NCI-H1436 (cell line): ENCODE measurements at places on chromosomes 12 and 14.

- DNase-seq = peak; percentile 92
Measured at GRCh38 chr12:77746096-77746495, 84.6 kb upstream of the NAV3 start.

- DNase-seq = no peak
Measured at GRCh38 chr14:71331403-71331802, 424.1 kb downstream of the PCNX1 start.

- DNase-seq = no peak
Measured at GRCh38 chr12:21991526-21991925, 50.3 kb upstream of the ABCC9 start.

DNA sequence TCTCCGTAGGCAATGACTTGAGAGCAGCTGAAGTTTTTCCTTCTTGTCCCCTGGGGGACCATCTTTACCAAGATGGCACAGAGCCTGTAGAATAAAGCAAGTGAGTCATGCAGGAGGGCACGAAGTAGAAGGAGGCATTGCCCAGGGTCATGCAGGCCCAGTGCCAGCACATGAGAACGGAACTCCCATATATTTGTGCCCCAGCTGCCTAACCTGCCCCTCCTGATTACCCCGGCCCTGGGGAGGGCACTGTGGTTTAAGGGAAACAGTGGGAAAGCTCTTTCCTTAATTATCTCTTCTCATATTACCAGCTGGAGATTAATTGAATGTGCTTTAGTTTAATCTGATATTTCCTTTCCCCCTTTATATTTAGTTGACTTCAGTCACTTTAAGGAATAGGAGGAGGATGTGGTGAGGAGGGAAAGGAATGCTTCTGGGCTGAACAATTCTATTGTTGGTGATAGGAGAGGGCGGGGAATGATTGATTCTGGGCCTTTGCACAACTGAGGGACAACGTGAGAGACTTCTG, 51.9 kb downstream of the RASSF8 start:
- no peak for DNase-seq

DNA sequence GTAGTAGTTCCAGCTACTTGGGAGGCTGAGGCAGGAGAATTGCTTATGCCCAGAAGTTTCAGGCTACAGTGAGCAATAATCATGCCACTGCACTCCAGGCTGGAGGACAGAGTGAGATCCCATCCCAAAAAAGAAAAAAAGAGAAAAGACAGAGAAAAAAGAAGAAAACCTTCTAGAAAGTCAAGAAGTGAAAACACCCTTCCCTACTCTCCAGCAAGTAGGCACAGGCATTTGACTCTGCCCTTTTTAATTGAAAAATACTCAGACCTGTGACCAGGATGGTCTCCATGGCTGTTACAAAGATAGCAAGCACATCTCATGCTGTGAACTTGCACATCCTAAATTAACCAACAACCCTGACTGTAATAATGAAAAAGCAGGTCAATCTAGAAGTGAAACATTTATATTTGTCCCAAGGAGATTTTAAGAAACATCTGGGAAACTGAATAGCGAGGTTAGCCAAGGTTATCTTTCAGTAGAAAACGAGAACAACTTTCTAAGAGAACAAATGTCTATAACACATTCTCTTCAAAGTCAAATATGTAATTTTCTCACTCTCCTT, 2.0 kb downstream of the TMTC1 start:
- no peak for DNase-seq

GRCh38 chr14:84087986-84088531, 1441.9 kb upstream of the FLRT2 start:
- no peak for DNase-seq

DNA sequence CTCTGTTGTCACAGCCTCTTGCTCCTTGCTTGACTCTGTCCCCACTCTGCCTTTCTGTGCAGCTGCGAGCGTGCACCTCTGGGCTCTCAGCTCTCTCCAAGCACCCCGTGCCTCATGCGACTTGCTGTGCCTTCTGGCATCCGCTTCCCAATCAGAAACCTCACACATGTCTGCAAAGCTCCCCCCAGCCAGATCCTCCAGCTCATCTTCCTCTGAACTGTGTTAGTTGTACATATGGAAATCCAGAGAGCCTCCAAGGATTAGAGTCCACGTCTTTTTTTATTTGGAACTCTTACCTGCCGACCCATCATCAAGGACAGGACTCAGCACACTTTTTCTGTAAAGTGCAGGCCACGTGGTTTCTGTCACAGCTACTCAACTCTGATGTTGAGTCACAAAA, 70.5 kb downstream of the ANO2 start:
- no peak for DNase-seq

DNA sequence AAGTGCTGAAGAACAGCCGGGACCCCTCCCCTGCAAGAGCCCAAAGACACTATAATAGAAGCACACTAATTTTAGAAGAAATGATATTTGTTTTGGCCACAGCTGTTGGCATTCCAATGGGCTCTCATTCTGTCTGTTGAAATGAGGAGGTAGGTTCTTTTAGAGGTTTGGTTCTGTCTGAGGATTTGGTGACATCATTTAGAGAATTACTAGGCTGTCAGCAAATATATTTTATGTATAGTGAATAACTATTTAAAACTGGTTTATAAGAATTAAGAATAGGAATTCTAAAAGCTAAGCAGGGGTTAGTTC, 200.7 kb upstream of the SLC38A2 start:
- no peak for DNase-seq

- no peak for DNase-seq
Measured at GRCh38 chr12:60981473-60981872, 1278.7 kb upstream of the USP15 start.

DNA sequence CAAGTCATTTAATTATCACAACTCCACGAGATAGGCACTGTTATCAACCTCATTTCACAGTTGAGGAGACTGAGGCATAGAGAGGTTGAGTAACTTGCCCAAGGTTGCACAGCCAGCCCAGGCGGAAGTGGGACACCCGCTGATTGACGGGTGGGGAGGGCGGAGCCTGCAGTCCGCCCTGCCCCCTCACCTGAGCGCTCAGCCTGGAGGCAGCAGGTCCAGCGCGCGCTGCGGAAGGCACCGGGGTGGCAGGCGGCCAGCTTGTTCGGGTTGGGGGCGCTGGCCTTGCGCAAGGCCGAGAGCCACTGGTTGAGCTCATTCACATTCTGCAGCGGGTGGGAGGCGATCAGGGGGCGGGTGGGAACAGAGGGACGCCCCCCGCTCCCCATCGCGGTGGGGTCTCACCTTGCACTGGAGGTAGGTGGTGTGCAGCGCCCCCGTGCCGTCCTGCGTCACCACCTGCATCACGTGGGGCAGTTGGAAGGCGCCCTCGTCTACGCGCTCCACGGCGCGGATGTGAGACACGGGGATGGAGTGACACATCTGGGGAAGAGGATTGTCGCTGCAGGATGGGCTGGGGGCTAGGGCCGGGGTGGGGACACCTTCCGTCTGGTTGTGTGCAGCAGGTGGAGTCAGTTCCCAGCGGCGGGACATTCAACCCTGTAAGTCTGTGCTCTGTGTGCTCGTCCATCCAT, 31.7 kb downstream of the RASAL1 start:
- DNase-seq = no peak

- no peak for DNase-seq
Measured at GRCh38 chr12:77042833-77043232, 22.5 kb downstream of the E2F7 start.

GRCh38 chr14:53209370-53209769, 56.2 kb upstream of the DDHD1 start:
- no peak for DNase-seq

- DNase-seq = peak; percentile 46
Measured at GRCh38 chr12:13211859-13212664, 15.5 kb downstream of the EMP1 start.

DNA sequence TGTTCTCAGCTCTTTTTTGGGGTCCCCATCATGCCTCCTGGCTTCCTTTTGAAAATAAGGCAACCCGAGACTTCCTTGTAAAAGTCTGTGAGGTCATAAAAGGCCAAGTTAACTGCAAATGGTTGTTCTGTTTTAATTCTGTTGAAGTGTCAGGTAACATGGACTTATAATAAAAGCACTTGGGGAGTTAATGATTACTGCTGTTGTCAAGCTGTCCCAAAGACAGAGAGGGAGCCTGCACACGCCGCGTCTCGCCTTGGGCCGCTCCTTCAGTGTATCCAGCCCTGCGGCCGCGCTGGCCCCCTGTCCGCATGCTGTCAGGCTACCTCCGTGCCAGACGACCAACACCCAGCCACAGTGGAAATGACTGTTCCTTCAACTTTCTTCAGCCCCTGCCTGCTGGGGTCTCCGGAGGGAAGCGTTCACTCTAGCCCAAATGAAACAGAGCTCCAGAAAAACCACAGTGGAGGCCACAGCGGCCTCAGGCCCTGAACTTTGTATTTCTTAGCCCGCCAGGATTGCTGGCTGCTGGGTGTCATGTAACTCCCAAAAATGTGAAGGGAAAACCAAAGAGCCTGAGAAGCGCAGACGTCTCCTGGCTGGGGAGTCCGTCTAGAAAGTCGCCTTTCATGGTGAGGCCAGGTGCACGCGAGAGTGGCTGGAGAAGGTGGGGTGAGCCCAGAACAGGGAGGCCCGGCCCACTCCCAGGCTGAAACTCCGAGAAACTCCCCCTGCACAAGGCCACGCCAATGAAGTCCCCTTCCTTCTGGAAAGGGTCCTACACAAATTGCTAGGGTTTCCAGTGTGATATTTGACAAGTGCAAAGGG, 189.1 kb downstream of the ZFP36L1 start:
- DNase-seq = no peak
